Endothelial cell (in vitro differentiated cells): ENCODE measurements at places on chromosomes 16 and 17.

DNA sequence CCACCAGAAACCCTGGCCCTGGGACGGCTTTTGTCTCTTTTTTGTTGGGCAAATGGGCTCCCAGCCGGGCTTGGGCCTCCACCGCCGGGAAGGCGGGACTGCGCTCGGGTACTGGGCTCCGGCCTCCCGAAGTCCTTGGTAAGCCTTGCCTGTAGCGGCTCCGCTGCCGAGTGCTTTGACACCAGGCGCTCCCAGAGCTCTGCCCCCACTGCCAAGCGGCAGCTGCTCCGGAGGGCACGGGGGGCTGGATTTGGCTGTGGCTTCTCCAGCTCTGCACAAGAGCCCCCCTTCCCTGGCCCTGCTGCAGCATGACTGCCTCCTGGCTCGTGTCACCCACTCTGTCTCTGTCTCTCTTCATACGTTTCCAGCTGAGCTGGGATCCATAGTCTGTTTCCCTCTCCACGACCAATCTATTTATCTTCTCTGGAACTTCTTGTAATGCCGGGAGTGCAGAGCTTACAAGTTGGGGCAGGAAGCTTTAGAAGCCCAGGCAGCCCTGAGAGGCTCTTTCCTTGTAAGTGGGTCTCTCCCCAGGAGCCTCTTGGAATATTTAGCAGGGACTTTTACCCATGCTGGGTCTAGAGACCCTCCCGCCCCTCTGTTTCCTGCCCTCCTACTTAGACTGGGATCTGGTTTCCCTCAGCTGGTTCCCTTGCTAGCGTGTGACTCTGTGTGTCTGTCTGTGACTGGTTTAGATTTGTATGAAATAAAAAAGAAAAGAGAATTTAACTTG, 246.9 kb upstream of the GSE1 start:
- H3K4me1 ChIP-seq: peaks cover 9% of the 10 kb centered on the region
- H3K36me3 ChIP-seq: no peaks in the 10 kb centered on the region
- H3K27ac ChIP-seq: no peak overlapping the region
- peaks cover 11% of the 10 kb centered on the region for H3K27me3 ChIP-seq
- H3K4me3 ChIP-seq: no peak overlapping the region

- no peak for DNase-seq
- no peak overlapping the region for H3K4me3 ChIP-seq
- H3K27me3 ChIP-seq: peaks cover 6% of the 10 kb centered on the region
- peaks cover 35% of the 10 kb centered on the region for H3K4me1 ChIP-seq
Observed at GRCh38 chr17:42026857-42027589, 7.1 kb downstream of the NKIRAS2 start.

DNA sequence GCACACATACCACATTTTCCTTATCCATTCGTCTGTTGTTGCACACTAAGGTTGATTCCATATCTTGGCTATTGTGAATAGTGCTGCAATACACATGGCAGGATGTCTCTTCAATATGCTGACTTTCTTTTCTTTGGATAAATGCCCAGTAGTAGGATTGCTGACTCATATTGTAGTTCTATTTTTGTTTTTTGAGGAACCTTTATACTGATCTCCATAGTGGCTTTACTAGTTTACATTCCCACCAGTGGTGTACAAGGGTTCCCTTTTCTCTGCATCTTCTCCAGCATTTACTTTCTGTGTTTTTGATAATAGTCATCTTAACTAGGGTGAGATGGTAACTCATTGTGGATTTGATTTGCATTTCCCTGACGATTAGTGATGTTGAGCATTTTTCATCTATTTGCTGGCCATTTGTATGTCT, 118.1 kb downstream of the STXBP4 start:
- no peaks in the 10 kb centered on the region for H3K4me1 ChIP-seq
- DNase-seq: no peak
- H3K36me3 ChIP-seq: no peaks in the 10 kb centered on the region
- H3K27ac ChIP-seq: no peak overlapping the region
- H3K27me3 ChIP-seq: peaks cover 3% of the 10 kb centered on the region
- H3K4me3 ChIP-seq: no peak overlapping the region

DNA sequence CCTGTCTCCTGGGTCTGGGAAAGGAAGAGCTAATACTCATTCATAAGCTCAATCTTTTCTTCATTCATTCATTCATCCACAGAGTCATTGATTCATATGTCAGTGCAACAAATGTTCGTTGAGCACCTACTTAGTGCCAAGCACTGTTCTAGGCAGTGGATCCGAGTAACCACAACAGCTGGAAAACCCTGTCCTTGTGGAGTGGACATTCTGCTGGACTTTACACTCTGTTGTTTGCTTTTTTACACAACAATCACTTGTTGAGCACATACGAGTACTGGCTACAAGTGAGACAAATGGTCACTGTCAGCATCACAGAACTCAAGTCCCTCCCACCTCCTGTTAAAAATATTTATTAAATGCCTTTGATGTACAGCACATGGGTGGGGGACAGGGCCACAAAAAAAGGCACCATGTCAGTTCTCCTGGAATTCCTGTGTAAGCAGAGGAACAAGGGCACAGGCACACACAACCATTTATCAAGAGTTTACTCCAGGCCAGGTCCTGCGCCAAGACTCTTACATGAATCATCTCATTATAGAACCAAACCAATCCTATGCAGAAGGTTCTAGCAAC, 46.9 kb downstream of the TEKT5 start:
- H3K27ac ChIP-seq: no peak overlapping the region
- DNase-seq: no peak
- no peaks in the 10 kb centered on the region for H3K36me3 ChIP-seq
- H3K4me1 ChIP-seq: no peaks in the 10 kb centered on the region

DNA sequence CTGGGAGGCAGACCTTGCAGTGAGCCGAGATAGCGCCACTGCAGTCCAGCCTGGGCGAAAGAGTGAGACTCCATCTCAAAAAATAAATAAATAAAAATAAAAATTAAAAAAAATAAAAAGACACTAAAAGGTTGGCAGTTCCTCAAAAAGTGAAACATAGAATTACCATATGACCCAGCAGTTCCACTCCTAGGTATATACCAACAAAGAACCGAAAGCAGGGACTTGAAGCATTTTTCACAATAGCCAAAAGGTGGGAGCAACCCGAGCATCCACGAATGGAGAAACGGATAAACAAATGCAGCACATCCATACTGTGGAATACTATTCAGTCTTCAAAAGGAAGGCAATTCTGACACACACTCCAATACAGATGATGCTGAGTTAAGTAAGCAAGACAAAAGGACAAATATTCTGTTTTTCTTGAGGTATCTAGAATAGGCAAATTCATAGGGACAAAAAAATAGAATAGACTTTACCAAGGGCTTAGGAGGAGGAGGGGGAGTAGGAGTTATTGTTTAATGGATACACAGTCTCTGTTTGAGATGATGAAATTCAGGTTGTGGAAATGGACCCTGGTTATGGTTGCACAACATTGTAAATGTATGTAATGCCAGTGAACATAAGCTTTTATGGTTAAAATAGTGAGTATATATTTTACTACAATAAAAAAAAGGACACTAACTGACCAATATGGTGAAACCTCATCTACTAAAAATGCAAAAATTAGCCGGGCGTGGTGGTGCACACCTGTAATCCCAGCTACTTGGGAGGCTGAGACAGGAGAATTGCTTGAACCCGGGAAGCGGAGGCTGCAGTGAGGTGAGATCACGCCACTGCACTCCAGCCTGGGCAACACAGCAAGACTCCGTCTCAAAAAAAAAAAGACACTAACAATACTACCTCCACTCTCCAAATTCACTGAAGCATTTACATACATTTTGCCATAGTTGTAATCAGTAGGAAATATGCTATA, 27.0 kb upstream of the SLC35B1 start:
- H3K27me3 ChIP-seq: no peaks in the 10 kb centered on the region
- no peak for DNase-seq
- peaks cover 10% of the 10 kb centered on the region for H3K4me1 ChIP-seq
